ENCODE measurements at places on chromosomes 2 and 18.

GRCh38 chr18:61892683-61893308 is at the start of gene RNF152:
TSS of gene RNF152 (minus strand) at chr18:61893007. CDS start at chr18:61816463, 76,544 bp downstream.
- peak; percentile 73 for DNase-seq

GRCh38 chr2:25489631-25490030 is 147.9 kb upstream of the DNMT3A start:
- DNase-seq, result no peak

- DNase-seq, result no peak
Measured at GRCh38 chr2:157257312-157258252, at the start of gene GALNT5. TSS of gene GALNT5 (plus strand) at chr2:157257705. CDS start at chr2:157258083, 378 bp downstream.

DNA sequence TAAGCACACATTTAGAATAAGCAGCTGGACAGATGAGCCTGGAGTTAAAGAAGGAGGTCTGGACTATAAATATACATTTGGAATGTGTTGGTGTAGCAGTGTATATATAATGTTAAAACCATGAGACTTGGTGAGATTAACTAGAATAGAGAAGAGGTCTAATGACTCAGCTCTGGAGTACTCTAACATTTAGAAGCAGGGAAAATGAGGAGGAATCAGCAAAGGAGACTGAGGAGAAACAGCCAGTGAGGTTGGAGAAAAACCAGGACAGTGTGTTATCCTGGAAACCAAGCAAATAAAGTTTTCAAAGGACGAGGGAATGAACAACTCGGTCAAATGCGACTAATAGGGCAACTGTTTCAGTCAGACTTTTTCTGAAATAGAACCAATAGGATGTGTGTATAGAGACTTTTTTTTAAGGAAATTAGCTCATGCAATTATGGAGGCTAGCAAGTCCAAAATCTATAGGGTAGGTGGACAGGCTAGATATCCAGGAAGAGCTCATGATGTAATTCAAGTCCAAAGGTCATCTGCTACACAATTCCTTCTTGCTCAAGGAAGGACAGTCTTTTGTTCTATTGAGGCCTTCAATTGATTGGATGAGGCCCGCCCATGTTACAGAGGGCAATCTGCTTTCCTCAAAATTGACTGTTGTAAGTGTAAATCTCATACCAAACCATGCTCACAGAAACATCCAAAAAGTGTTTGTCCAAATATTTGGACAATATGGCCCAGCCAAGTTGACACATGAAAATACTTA is 10.8 kb upstream of the SESTD1 start:
- no peak for DNase-seq

DNA sequence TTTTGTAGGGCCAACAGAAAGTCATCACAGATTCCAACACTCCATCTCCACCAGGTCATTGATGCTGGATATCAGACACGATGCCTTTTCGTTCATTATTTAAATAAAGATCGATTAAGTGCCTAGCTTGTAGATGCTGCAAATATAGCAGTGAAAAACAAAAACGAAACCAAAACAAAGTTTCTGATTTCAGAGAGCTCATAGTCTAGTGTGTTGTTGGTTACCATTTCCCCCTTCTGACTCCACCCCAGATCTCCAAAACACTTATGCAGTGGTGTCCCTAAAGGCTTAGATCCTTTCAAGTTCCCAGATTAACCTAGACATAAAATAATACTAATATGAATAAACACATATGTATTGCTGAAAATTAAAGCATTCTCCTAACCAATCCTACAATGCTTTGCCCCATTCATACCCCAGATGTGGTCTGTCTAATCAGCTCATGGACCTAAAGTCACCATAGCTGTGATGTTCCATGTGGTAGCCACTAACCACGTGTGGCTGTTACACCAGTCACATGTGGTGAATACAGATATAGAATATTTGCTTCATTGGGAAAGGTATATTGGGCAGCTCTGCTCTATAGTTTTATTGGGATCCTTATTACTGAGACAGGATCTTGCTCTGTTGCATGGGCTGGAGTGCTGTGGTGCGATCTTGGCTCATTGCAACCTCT is 787.2 kb downstream of the TDRD15 start:
- DNase-seq, result no peak

DNA sequence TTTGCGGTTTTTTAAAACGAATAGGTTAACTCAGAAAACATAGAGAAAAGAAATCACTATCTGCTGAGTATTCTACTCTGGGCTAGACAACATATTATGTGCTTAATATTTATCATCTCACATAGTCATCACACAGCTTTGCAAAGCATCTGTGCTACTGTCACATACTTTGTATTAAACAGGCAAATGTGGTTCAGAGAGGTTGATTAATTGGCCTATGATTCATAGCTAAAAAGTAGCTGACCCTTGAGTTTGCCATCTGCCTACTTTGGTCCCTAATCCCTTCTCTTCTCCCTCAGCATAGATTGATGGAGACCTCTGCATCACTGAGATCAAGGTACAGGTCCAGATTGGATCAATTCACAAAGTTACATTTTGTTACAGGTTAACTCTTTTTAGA is 21.4 kb downstream of the ANKRD30B start:
- DNase-seq, result no peak

DNA sequence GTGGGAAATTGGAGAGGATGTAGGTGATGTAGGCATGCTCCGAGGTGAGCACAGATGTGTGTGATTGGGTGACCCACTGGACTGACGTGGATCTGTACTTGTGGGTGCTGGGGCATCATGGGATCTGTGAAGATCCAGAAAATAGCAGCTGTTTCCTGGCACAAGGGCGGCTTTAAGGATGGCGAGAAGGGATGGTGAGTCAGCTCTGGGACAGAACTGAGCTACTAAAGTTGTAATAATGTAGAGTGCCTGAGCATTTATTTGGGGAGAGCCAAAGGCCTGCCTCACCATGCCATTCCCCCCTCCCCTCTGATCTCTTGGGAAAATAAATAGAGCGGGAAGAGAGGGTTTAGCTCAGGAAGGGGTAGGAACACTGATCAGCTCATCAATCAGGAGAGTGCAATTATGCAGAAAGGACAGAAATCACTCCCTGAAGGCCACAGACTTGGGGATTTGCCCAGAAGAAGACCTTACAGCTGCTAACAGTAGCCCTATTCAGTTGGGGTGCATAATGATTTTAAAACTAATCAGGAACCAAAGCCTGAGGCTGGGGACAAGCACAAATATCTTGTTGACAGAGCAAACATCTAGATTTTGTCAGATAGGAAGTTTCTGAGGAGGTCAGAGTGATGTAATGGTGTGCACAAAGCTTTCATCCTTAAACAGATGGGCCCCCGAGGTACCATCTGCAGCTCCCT is 30.3 kb downstream of the TANC1 start:
- no peak for DNase-seq

- no peak for DNase-seq
Measured at GRCh38 chr2:215022418-215022817, 116.0 kb downstream of the ABCA12 start.

DNA sequence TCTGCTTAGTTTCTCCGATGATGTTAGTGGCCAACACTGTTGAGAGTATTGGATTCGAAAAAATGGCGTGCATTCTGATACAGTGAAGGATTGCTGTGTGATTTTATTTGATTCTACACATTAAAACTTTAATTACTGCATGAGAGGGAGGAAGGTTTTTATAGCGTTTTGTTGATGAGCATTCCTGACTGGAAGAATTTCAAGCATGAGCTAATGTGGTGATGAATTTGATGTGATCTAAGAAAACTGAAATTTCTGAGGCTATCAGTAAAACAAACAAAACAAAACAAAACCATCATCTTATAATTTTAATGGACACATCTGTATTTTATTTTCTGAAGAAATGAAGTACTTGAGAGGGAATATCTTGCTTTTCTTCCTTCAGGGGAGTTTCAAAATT is 59.6 kb downstream of the ITGB6 start:
- DNase-seq, result no peak

DNA sequence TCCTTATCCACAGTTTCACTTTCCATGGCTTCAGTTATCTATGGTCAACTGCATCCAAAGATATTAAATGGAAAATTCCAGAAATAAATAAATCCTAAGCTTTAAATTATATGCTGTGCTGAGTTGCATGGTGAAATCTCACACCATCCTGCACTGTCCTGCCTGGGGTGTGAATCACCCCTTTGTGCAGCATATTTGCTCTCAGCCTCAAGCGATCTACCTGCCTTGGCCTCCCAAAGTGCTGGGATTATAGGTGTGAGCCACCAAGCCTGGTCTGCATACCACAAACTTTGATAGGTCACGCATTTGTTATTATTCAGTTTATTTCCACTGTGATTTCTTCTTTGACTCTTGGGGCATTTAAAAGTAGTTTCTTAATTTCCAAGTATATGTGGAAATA is 117.2 kb downstream of the SPIRE1 start:
- no peak for DNase-seq

DNA sequence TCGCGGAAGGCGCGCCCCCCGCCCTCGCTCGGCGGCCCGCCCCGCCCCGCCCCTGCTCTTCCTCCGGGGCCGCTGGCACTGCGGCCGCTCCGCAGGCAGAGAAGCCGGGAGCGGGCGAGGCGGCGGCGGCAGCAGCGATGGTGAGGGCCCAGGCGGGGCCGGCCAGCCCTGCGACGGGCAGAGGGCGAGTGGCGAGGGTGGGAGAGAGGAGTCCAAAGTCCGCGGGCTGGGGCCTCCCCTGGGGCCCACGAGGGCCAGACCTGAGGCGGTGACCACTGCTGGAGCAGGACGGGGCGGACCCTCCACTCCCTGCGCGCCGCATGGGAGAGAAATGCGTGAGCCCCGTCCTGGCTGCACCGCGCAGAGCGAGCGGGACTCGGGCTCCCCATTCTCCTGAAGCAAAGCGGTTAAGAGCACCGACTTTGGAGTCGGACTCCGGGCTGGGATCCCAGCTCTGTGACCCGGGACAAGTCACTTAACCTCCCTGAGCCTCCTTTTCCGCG is at the start of gene VAMP5:
Gene VAMP5 (plus strand): TSS at position 78 of the 503 bp plus-strand sequence. CDS start 60 bp downstream, at position 138.
- peak; percentile 76 for DNase-seq

DNA sequence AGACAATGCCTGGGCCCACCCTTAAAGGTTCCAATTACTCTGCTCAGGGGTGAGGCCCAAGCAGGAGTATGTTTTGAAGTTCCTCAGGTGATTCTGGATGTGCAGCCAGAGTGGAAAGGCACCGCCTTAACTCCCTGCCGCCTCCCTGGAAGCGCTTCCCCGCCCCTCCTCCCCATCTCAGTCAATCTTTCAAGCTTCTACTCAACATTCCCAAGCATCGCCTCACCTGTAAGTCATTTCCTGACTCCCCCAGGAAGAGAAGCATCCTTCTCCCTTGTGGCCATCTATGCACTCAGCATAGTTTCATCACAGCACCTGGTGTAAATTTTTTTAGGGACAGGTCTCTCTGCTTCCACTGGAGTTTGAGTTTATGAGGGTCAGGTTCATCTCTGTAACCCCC is 67.5 kb downstream of the MYL12B start:
- no peak for DNase-seq

- no peak for DNase-seq
Measured at GRCh38 chr2:162487816-162488215, 143.9 kb downstream of the GCA start.

DNA sequence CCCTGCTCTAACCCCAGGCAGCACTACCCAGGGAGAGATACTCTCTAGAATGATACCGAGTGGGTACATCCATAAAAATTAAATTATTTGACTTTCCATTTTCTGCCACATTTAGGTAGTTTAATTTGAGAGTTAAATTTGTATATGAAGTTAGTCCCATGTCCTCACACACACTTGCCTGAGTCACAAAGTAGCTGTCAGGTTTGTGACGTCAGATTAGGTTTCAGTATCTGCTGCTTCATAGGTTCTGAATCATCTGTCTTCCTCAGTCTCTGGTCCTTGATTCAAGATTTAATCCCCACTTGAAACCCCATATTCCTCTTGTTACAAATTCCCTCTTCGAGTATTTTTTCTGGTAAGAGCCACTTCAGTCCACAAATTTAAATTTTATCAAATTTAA is 738.6 kb upstream of the FAM98A start:
- no peak for DNase-seq

GRCh38 chr2:157627594-157628476 is 829 bp downstream of the ACVR1C start:
- peak; percentile 75 for DNase-seq

DNA sequence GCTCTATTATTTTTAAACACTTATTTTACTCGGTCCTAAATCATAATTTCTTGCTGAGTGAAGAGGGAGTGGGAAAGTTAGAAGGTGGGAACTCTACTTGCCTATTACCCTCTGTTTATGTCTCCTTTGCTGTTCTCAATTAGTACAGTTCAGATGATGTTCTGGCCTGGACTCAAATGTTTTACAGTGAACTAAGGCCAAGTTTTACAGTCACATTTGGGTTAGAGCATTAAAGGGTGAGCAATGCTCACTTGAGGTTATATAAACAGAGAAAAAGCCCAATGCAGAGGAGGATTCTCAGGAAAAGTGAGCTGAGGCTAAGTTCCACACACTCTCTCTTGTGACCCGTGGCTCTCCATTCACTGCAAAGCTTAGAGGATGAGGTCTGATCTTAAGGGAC is 52.4 kb downstream of the ITSN2 start:
- no peak for DNase-seq

- peak; percentile 25 for DNase-seq
Measured at GRCh38 chr2:112705575-112705974, 15.2 kb upstream of the NT5DC4 start.

GRCh38 chr2:144518748-144519596 is 947 bp downstream of the ZEB2 start:
- DNase-seq, result no peak

- no peak for DNase-seq
Measured at GRCh38 chr2:182810087-182810486, 56.4 kb downstream of the FRZB start.

GRCh38 chr2:147442816-147443215 is 402.0 kb upstream of the ACVR2A start:
- DNase-seq, result no peak

- DNase-seq, result no peak
Measured at GRCh38 chr2:45951025-45951727, 299.7 kb downstream of the PRKCE start.

DNA sequence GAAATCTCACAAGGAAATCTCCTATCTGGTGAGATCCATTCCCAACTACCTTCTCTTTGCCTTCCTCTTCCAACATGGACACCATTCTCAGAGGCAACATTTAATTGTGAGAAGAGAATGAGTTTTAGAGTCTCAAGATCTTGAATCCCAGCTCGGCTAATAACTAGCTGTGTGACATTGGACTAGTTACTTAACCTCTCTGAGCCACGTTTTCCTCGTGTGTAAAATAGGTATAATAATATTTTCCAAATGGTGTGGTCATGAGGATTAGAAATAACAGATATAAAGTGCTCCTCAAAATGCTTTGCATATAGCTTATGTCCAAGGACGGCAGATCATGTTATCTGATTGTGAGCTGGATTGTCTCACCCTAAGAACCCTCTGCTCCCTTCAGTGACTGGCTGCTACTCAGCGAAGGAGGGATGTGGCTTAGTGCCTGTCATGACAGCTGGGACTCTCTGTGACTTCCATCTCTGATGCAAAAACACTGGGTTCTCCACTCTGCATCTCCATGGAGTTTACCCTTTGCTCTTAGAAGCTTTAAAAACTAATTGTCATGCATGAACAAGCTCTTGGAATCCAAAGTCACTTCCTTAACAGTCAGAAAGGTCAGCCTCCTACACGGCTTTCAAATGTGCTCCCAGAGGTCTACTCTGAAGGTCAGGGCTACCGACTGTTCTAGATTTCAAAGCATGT is 38.4 kb upstream of the MRPL19 start:
- no peak for DNase-seq

Data from activated effector memory CD4-positive, alpha-beta T cell treated with anti-CD3 and anti-CD28 coated beads, Interleukin-2, amount 50 U/mL, for 16 hours (primary cell).